ENCODE measurements at places on chromosomes 4 and X.

DNA sequence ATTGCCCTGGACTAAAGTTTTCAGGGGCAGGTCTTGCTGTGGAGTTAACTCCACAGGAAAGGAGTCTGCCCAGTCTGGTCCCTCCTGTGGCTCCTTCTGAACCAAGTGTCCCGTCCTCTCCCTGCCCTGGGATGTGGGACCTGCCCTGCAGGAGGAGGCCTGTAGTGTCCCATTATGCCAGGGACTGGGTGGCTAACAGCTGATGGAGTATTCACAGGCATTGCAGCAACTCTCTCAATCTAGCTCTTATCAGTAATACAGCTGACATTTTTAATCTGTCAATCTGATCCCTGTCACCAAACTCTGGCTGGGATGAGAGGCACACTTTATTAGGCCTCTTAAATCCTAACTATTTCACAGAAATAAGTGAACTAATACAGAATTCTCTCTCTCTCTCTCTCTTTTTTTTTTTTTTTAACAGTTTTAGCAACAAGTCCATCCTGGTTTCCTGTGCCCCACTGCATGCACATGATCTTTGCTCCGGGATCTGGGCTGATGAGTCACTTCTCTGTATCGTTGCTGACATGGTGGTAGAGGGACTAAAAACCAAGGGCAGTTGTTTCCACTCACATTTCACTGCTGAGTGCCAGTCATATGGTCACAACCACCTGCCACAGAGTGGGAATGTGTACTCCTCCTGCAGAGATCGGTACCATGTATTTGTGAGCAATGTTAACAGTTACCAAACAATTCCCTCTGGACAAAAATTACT is 39.1 kb downstream of the HAND2 start:
- no peak for DNase-seq

DNA sequence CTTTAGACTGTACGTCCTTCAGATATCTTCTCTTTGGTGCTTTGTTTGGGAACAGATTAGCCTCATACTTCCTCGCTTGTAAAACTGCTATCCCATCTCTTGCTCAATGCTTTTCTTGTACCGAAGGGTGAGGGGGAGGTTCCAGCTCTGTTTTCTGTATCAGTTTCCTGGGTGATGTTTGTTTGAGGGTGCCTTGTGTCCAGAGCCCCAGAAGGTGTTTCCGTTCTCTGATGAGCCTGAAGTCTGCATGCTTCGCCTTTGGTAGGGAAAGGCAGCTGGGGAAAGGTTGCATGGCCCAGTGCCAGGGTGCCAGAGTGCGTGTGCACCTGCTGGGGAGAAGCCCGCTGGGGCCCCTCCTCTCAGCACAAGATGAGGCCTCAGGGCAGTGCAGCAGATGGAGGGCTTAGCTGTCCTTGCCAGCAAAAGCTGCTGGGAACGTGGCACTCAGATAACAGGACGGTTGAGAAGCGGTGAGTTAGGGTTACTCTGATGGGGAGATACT is 73.7 kb downstream of the TBL1X start:
- no peak for DNase-seq

GRCh38 chr4:5471691-5472090 is 236.7 kb downstream of the EVC2 start:
- no peak for DNase-seq

DNA sequence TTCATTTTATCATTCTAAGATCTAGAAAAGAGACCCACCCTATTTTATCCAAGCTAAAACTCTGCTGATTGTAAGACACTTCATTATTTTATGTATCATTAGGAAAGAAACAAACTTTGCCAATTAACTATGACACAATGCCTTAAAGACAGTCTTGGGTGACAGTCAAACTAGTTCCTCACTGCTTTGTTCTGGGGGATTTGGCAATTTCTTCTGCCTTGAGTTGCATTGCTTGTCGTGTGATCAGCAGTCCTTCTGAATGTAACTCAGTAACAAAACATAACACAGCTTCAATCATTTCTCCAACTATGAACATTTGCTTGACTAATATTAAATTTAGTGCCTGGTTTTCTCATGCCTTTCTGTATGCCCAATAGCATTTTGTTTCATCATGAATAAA is 577.9 kb upstream of the DIPK2B start:
- no peak for DNase-seq

DNA sequence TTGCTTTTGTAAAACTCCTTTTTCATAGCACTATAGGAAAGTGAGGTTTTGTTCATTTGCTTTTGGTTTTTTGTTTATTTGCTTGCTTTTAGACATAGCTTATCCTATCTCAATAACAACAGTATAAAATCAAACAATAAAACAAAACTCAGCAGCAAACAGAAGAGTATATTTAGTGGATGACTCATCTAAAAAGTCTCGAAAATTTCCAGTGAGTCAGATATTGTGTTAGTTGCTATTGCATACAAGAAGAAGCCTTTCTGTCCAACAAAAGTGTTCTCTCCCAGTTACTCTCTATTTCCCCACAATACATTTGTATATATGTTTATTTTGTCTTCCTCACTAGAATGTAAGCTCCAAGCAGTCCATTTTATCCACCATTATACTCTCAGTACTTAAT is 36.0 kb upstream of the NPNT start:
- DNase-seq = no peak

DNA sequence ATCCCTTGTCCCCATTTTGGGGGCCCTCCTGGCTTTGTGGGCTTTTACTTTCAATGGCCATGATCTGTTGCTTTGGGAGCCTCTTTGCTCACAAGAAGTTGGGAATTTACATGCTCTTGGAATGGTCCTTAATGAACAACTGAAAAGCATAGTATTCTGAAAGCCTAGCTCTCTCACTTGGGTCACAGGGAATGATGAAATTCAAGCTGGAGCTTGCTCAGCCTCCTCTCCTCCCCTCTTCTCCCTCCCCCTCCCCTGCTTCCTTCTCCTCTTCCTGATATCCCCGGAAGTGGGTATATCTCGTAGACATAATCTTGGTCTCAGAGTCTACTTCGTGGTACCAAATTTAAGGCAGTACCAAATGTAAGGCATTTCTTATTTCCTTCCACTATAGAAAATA is 400.6 kb upstream of the NR3C2 start:
- no peak for DNase-seq

DNA sequence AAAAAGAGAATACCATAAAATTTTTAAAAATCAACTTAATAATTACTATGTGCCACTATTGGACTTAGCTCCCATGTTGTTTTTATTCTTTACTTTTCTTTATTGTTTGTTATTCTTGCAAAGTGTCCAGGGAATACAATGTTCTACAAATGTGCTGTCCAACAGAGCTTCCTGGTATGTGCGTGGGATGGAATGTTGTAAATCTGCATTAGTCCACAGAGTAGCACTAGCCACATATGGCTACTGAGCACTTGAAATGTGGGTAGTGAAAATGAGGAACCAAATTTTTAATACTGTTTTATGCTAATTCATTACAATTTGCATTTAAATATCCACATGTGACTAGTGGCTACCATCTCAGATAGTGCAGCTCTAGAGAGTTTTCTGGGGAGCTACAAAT is 14.3 kb upstream of the CORIN start:
- no peak for DNase-seq

- no peak for DNase-seq
These were observed 6.8 kb downstream of the TBC1D19 start for GRCh38 chr4:26590639-26591038.

- no peak for DNase-seq
These were observed 2222.3 kb upstream of the AGA start for GRCh38 chr4:179664430-179665027.

Measured in activated T-cell treated with anti-CD3 and anti-CD28 coated beads, Interleukin-2, amount 50 U/mL, for 48 hours (primary cell).